AG08395 (cell line): ENCODE measurements at places on chromosomes 1 and 21.
A peak's percentile ranks its signal among the peaks of the same experiment; 100 is the strongest.

- DNase-seq = no peak
Observed at GRCh38 chr1:163248064-163248463, 45.3 kb upstream of the RGS5 start.

- no peak for DNase-seq
Observed at GRCh38 chr1:205596876-205597275, 34.9 kb downstream of the ELK4 start.

- no peak for DNase-seq
Observed at GRCh38 chr1:112309499-112309898, 86.5 kb upstream of the CTTNBP2NL start.

GRCh38 chr1:95180371-95180770 lies 53.6 kb upstream of the RWDD3 start:
- no peak for DNase-seq

GRCh38 chr1:234125283-234125682 lies 220.8 kb downstream of the SLC35F3 start:
- DNase-seq = no peak

GRCh38 chr1:68723791-68724190 lies 226.9 kb upstream of the DEPDC1 start:
- DNase-seq = no peak

- no peak for DNase-seq
Observed at GRCh38 chr1:223012938-223013337, 130.1 kb downstream of the TLR5 start.

GRCh38 chr1:85224734-85225623 lies 24.2 kb upstream of the SYDE2 start:
- no peak for DNase-seq

- DNase-seq = no peak
Observed at GRCh38 chr1:225517697-225518096, 89.9 kb upstream of the LBR start.

GRCh38 chr1:92708368-92708950 lies 76.4 kb downstream of the EVI5 start:
- no peak for DNase-seq

- no peak for DNase-seq
Observed at GRCh38 chr1:228373681-228374571, 32.7 kb downstream of the TRIM11 start.

- no peak for DNase-seq
Observed at GRCh38 chr1:12536023-12536639, 81.9 kb downstream of the DHRS3 start.

GRCh38 chr1:36802018-36802417 lies 232.3 kb downstream of the GRIK3 start:
- DNase-seq = no peak

DNA sequence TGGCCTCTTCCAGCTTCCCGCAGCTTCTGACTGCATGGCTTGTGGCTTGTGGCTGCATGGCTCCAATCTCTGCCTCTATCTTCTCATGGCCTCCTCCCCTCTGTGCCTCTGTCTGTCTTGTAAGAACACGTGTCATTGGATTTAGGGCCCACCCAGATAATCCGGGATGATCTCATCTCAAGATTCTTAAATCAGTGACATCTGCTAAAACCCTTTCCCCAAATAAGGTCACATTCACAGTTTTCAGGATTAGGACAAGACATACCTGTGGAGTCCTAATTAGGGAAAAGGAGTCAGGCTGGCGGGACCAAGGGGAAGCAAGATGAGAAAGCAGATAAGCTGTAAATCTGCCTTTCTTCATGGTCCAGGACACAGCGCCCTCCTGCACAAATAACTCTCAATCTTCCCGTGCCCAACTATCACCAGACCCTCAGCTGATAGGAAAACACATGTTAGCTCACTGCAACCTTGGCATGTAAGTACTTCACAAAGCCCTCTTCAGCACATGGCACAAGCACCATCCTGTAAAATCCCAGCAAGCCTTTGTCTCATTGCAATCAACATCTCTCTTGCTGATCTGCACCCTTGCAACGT lies 82.2 kb downstream of the SPSB1 start:
- no peak for DNase-seq

DNA sequence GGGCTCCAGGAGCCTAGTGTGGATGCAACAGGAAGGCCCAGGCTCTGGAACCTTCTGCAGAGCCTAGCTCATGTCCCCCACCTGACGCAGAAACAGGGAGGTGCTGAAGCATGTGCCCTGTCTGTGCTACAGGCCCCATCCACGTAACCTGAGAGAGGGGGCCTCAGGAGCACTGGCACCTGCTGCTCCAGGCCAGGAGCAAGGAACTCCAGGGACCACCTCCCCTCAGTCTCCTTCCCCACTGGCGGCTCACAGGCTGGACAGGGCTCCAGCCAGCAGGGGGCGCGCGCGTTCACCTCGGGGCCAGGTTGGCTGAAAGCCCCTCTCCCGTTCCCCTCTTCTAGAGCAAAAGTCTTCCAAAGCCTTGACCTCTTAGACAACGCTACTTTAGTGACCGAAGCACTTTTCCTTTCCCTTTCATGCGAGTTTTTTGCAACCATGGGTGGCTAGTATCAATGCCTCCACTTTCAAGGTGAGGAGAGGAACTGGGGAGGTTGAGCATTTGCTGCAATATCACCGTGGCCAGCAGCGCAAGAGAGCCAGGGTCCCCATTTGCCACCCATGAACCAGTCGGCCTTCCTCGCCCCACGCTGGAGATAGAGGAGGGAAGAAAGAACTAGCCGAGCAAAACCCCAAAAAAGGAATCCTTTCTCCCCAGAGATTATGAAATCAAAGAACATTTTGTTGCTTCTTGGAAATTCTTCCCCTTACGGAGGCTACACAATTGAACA lies 52.4 kb upstream of the GPR157 start:
- DNase-seq = peak; percentile 81

GRCh38 chr1:35932158-35932636 lies 1.3 kb downstream of the AGO3 start:
- DNase-seq = no peak

GRCh38 chr1:18948048-18948912 lies 8.2 kb downstream of the IFFO2 start:
- DNase-seq = no peak

DNA sequence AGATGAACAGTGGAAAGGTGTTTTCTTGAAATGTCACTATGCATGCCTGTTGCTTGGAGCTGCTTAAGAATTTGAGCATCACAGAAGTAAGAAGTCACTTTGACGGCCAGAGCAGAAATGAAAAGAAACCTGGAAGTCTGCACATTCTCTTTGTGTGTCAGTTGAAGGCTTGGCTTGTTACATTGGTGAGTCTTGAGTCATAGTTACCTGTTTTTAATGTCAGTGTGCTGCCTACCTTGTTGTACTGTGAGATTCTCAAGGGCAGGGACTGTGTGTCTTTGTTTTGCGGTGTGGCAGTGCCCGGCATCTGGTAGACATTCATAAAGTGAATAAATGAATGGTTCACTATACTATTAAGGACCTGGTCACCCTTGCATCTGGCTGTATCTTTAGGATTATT lies 9.9 kb downstream of the OTUD3 start:
- DNase-seq = no peak

- peak; percentile 21 for DNase-seq
Observed at GRCh38 chr1:20982316-20982715, 194.4 kb downstream of the EIF4G3 start.

DNA sequence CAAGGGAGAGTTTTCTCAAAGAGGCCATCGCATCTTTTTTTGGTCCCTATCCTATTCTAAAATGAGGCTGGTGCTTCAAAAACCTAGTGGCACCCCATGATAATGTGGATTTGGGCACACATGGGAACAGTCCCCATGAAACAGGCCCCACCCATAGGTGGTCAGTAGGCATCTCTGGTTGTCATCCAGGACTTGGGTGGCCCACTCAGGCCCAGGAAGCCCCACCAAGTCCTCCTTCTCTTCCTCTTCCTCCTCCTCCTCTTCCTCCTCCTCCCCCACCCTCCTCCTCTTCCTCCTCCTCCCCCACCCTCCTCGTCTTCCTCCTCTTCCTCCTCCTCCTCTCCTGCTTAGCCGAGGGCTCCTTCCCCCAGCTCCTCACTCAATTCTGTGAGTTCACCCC lies 554 bp downstream of the CACNA1S start:
- DNase-seq = no peak

- no peak for DNase-seq
Observed at GRCh38 chr1:44249543-44249942, 36.3 kb downstream of the DMAP1 start.

GRCh38 chr1:212284332-212284743 lies 872 bp upstream of the PPP2R5A start:
- peak; percentile 29 for DNase-seq

DNA sequence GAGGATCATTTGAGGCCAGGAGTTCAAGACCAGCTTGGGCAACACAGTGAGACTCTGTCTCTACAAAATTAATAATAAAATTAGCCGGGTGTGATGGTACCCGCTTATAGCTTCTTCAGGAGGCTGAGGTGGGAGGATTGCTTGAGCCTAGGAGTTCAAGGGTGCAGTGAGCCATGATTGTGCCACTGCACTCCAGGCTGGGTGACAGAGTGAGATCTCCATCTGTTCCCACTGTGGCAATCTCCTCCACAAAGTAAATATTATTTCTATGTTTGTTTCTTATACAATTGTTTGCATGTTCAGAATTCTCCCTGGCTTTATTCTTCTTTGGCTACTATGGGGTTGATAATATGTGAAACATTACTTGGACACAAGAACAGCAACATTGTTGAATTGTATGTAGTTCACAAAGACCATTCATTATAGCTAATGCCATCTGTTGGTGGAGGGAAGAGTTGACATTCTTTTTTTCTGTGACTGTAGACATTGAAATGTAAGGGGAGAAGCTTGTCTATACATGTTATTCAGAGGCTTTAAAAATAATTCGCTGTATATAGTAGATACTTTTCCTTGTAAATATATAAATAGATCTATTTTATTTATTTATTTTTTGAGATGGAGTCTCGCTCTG lies 47.8 kb upstream of the SRSF10 start:
- DNase-seq = peak; percentile 58

DNA sequence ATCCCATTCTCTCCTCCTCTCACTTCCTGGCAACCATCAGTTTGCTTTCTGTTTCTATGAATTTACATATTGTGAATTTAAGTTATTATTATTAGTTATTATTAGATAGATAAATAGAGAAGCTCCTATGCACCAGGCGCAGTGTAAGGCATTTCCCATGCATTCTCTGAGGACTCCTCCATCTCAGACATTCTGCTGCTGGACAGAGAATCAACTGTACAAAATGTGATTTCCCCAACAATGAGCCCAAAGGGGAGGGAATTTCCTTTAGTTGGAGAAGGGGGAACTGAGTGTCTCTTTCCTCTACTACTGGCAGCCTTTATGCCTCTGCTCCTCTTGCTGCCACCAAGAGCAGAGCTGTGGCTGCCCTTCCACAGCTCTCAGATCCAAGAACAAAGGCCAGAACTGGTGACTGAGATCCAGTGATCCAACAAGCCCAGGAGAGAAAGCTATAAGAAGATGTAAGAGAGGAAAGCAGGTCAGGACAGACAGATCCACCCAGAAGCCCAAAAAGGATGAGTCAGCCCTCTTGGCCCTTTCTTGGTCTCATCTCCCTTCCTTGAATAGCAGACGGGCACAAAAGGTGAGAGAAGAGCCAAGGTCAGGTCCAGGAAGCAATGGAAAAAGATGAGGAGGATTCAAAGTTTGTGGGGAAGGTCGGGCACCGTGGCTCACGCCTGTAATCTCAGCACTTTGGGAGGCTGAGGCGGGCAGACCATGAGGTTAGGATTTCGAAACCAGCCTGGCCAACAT lies 3.5 kb upstream of the IVL start:
- no peak for DNase-seq

DNA sequence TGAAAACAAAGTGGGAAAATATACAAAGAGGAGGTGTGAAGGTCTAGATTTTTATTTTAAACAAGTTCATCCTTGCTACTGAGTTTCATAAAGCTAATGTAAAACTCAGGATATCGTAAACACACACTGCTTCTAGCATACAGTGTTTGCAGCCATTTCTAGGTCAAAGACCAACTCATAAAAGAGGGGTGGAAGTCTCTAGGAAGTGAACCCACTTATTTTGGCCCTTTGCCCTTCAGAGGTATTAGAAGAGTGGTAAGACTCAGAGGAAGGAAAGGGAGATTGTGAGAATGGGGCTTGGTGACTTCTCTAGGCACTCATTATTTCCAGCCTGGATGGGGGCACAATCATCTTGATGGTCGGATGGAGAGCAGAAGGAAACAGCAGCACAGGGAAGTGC lies 91.2 kb downstream of the TNFSF18 start:
- no peak for DNase-seq

- DNase-seq = no peak
Observed at GRCh38 chr1:184620469-184620868, 134.2 kb downstream of the EDEM3 start.

- peak; percentile 21 for DNase-seq
Observed at GRCh38 chr21:36587388-36587787, 107.5 kb upstream of the CLDN14 start.

GRCh38 chr1:221066351-221067001 lies 187.2 kb downstream of the HLX start:
- DNase-seq = no peak

GRCh38 chr1:28087614-28088167 lies 719 bp downstream of the EYA3 start:
- peak; percentile 21 for DNase-seq

- DNase-seq = no peak
Observed at GRCh38 chr1:50419907-50420677, 3.2 kb downstream of the DMRTA2 start.

DNA sequence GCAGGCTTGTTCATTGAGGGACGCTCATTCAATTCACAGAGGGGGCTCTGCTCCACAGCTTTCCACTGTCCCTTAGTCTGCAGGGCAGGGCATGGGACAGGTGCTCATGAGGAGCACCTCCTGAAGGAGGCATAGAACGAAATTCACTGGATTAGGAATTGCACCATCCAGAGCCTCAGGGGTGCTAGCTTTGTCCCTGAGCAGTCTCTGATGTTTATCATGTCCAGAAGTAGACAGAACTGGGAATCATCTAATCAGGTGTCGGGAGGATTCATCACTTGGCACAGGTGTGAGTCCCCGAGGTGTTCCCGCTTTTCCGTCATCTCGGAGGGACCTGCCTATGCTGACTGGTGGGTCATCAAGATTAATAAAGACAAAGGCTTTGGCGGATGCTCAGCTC lies 321.4 kb downstream of the AJAP1 start:
- no peak for DNase-seq

DNA sequence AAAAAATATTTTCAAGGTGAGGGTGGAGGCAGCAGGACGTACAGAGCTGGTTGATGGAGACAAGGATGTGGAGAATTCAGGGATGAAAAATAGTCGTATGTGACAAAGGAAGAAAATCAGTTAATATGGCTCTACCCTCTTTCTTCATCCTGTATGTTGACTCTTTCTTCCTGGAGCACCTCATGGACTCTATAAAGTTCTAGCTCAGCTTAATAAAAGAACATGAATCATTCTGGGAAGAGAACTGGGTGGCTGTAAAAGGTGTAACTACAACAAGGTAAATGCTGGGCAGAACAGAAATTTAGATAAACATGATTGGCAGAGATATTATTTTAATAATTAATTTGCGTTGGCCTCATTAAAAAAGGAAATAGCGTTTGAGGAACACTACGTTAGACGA lies 241.8 kb upstream of the MAP1LC3C start:
- DNase-seq = no peak
